ENCODE measurements at places on chromosomes 1 and 21. TPM values are rescaled to one million over a fixed set of nuclear protein-coding genes. Genes with fewer than 3 reads are reported as not detected.

DNA sequence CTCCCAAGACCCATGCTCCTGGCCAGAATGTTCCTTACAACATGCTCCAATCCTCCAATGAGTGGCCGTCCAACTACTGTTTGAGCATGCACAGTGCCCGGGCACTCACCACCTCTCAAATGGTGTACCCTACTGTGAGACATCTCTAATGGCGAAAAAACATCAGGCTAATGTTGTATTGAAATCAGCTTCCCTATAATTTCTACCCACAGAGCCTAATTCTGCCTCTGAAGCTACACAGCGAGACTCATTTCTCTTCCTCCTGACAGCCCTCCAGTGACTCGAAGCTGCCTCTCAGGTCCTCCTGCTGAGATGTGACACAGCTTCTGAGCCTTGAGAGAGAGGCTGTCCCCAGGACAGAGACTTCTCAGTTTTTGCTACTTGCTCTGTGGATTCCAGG lies 130.7 kb downstream of the FAM78B start:
- H3K4me3 ChIP-seq: no peak overlapping the region
- peaks cover 3% of the 10 kb centered on the region for H3K4me1 ChIP-seq
- H3K36me3 ChIP-seq: no peaks in the 10 kb centered on the region
- no peak overlapping the region for H3K27ac ChIP-seq
- DNase-seq: no peak

- H3K36me3 ChIP-seq: no peaks in the 10 kb centered on the region
- no peaks in the 10 kb centered on the region for H3K4me1 ChIP-seq
- no peak overlapping the region for H3K4me3 ChIP-seq
- peaks cover 6% of the 10 kb centered on the region for H3K27me3 ChIP-seq
Observed at GRCh38 chr1:16425125-16426025, 11.8 kb downstream of the SPATA21 start.

- H3K36me3 ChIP-seq: no peaks in the 10 kb centered on the region
- no peak for DNase-seq
- no peaks in the 10 kb centered on the region for H3K27me3 ChIP-seq
- no peak overlapping the region for H3K4me3 ChIP-seq
Observed at GRCh38 chr1:102174259-102174863, 177.6 kb upstream of the OLFM3 start.

DNA sequence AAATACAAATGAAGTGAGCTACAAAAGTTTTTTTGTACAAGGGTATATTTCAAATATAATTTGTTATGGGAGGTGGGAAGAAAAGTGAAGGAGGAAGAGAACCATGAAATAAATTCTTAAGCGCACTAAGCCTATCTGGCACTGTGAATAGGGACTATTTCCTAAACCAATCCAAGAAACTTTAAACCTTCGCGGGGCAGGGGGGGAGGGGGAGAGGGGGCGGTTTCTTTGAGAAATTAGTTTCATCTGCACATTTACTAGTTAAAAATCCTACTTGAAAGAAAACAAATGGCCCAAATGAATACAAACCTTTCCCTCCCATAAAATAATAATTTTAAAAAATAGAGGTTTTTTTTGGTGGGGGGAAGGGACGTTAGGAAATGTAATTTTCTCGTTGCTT lies 364 bp downstream of the GOLPH3L start:
- peaks cover 15% of the 10 kb centered on the region for H3K4me1 ChIP-seq
- no peak for DNase-seq
- H3K27me3 ChIP-seq: peaks cover 7% of the 10 kb centered on the region
- peak overlapping the region; percentile 94 for H3K27ac ChIP-seq
- peak overlapping the region; percentile 99 for H3K4me3 ChIP-seq
- H3K36me3 ChIP-seq: peaks cover 15% of the 10 kb centered on the region

GRCh38 chr1:55751776-55752175 lies 536.6 kb upstream of the USP24 start:
- peaks cover 4% of the 10 kb centered on the region for H3K36me3 ChIP-seq
- no peak overlapping the region for H3K27ac ChIP-seq

KRTAP20-2 gene
- total RNA-seq: not detected

FAM163A gene
- 2.5 TPM for total RNA-seq

ASCL5 gene
- total RNA-seq: not detected

FNDC10 gene
- total RNA-seq: 9.3 TPM
